ENCODE measurements at places on chromosomes 6 and 20.

DNA sequence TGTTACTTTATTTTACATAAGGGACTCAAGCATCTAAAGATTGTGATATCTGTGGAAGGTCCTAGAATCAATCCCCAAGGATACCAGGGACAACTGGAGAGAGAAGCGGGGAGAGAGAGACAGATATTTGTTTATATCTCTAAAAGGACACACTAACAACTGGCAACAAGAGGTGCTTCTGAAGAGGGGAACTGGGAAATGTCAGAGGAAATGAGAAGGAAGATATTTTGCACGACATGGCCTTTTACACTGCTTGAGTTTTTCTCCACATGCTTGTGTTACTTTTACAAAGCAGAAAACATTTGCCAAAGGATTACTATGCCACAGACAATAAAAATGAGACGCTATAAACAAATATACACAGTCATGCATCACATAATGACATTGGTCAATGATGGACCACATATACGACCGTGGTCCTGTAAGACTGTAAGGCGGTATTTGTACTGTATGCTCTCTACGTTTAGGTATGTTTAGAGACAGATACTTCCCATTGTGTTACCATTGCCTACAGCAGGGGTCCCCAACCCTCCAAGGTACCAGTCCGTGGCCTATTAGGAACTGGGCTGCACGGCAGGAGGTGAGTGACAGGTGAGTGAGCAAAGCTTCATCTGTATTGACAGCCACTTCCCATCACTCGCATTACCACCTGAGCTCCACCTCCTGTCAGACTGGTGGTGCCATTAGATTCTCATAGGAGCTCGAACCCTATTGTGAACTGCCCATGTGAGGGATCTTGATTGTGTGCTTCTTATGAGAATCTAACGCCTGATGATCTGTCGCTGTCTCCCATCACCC is 64.6 kb upstream of the PTPN1 start:
- no peak for DNase-seq

DNA sequence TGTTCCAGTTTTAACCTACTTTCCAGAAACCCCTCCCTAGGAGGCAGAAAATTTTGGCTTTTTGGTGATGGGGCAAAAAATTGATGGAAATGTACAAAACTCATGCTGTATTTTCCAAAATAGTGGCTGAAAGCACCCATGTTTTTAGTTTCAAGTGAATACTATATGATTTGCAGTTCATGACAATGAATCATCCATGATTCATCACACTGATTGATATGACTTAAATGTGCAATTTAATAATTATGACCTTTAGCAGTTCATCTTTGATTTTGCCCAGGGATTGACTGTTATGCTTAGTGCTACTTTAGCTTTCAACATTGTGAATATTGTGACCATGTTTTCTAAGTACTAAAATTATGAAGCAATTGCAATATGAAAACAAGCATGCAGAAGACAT is 478.7 kb downstream of the HTR1B start:
- DNase-seq = no peak

DNA sequence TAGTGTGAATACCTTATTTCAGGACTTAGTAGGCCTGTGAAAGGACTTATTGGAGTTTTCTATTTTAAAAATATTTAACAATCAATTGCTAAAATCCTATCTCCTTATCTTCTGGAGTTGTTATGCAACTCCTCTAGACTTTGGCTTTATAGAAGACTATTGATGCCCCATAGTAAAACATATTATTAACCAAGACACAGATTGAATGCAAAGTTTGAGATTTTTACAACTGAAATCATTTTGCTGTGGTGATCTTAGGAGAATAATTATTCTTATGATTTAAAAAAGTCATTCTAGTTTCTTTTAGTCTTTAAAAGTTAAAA is 4.5 kb downstream of the HEY2 start:
- DNase-seq = no peak

DNA sequence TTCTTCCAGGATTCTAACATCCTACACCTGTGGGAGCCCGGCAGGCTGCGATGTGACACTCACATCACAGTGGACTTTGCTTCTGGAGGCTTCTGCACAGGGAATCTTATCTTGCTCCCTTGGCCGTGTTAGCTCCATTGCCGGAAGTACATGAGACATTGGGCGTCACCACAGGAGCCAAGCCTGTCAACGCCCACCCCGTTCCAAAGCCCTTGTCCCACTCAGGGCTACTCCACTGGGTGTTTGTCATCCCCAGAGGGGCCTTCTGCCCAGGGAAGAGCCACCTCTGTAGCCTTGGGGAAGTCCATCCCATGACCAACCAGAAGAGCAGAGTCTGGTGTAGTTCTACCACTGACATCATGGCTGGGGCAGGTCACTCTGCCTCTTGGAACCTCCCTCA is 1.7 kb downstream of the RAB44 start:
- DNase-seq = no peak

- no peak for DNase-seq
Measured at GRCh38 chr6:87807475-87807874, 105.4 kb upstream of the AKIRIN2 start.

DNA sequence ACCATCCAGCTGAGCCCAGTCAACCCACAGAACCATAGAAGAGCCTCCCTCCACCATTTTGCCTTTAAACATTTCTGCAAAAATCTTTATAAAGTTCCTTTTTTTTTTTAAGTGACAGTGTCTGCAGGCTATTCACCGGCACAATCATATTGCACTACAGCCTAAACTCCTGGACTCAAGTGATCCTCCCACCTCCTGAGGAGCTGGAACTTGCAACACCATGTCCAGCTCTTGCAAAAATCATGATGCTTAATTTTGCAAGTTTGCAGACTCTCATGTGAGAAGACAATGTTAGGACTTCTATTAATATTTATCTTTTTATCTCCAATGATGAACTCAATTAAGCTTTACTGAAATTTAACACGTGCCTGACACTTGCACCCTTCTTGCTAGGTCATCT is 88.8 kb downstream of the INSM1 start:
- DNase-seq = no peak

GRCh38 chr20:19652591-19653026 is 105.4 kb upstream of the RIN2 start:
- no peak for DNase-seq

DNA sequence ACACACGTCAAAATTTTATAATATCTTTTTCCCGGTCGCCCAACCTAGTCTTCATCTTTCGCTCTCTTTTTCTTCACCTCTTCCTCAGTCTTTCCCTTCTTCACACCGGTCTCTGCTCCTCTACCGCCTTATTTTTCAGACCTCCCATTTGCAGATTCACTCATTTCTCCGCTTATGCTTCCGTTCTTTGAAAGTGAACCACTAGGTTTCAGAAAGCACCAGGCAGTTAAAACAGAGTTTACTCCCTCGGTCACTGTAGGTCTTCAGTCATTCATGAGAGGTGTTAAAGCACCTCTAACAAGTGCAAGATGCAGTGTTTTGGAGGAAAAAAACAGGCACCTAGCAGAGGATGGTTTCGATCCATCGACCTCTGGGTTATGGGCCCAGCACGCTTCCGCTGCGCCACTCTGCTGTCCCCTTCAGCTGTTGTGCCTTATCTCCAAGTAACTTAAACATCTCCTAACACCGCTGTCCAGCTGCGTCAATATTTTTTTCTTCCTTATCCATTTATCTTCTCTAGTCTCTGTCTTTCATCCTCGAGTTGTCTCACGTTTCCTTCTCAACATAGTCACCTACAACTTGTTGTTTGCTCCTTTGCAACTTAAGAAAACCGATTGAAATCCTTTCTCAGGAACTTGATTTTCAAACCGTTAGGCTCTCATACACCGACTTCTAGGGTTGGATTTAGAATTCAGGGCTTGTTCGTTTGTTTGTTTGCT is 119.7 kb upstream of the ZNF184 start:
- DNase-seq = peak; percentile 78

DNA sequence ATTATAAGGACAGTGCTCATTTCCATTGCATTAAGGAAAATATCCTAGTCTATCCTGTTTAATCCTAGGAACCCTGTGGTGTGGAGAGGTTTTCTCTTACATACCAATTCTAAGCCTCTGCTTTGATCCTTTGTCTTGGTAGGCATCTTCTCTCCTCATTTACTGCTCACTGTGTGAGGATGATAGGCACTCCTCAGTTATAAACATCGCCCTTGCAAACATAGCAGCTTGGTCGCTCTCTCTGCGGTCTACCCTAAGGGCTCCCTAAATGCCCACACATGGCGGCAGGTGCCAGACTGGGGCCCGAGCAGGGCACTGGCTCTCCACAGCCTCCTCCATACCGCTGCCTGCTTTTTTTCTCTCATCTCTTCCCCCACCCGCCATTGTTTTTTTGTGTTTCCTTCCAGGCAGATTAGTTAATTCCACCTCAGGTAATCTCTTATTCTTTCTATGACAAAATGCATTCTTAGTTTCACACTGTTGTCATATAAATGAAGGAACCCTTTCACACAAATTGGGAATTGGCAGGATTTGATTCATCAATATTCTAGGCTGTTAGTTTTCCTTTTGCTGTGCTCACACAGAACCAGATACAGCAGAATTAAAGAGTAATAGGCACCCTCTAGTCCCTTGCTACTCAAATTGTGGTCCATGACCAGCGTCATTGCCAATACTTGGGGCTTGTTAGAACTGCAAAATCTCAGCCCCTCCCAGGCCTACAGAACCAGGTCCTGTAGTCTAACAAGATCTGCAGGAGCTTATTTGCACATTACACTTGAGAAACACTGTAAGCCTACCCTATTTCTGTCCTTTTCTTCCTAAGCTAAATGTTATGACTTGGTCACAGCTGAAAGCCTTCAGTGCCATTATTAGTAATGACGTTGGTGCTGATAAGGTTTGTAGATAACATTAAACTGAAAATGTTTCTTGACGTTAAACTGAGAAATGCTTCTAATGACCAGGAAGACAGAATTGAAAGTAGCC is 36.3 kb downstream of the CARMIL1 start:
- DNase-seq = no peak

GRCh38 chr20:23832775-23833513 is 6.4 kb upstream of the CST2 start:
- DNase-seq = no peak

- DNase-seq = no peak
Measured at GRCh38 chr6:3376893-3377535, 79.8 kb downstream of the SLC22A23 start.
